Thoracic aorta endothelial cell (primary cell): ENCODE measurements at places on chromosomes 16 and 17. TPM values are rescaled to one million over a fixed set of nuclear protein-coding genes. Genes with fewer than 3 reads are reported as not detected.

SOX9 gene
- total RNA-seq, result 0.07 TPM in 1 of 2 replicates, not detected in the other

TMEM204 gene
- total RNA-seq, result 14.9 and 24.1 TPM in 2 replicates

TM4SF5 gene
- total RNA-seq, result not detected in 2 replicates

GSDMA gene
- not detected in 2 replicates for total RNA-seq

LYRM9 gene
- 2.8 TPM in 2 replicates for total RNA-seq

PDE6G gene
- 0.66 and 0.86 TPM in 2 replicates for total RNA-seq

MFAP4 gene
- total RNA-seq, result not detected in 2 replicates

CCDC144A gene
- total RNA-seq, result 5.2 and 8.9 TPM in 2 replicates

P2RX1 gene
- not detected in 2 replicates for total RNA-seq

KRT33B gene
- not detected in 2 replicates for total RNA-seq

TVP23B gene
- total RNA-seq, result 67.7 and 81.7 TPM in 2 replicates

VEZF1 gene
- 42.3 and 69.2 TPM in 2 replicates for total RNA-seq

HSF4 gene
- 0.79 and 1.9 TPM in 2 replicates for total RNA-seq

CDC27 gene
- 189 and 217 TPM in 2 replicates for total RNA-seq

MT1H gene
- total RNA-seq, result not detected in 2 replicates

CCL4L2 gene
- total RNA-seq, result not detected in 2 replicates

CCL7 gene
- total RNA-seq, result 0.29 and 0.53 TPM in 2 replicates

SLFN14 gene
- total RNA-seq, result not detected in 2 replicates

MYH11 gene
- not detected in 2 replicates for total RNA-seq

NTN3 gene
- not detected in 2 replicates for total RNA-seq

CRK gene
- 151 and 157 TPM in 2 replicates for total RNA-seq

UBALD1 gene
- total RNA-seq, result 5.7 and 6.1 TPM in 2 replicates

KRTAP1-1 gene
- not detected in 2 replicates for total RNA-seq

KCNJ12 gene
- 1.3 and 4.7 TPM in 2 replicates for total RNA-seq

CCL2 gene
- total RNA-seq, result 95.8 and 128 TPM in 2 replicates

CD300E gene
- total RNA-seq, result not detected in 2 replicates

SYT17 gene
- 0.53 and 0.65 TPM in 2 replicates for total RNA-seq

TSC2 gene
- total RNA-seq, result 56.4 and 61.7 TPM in 2 replicates
